ENCODE measurements at places on chromosomes 13 and 19. TPM values are rescaled to one million over a fixed set of nuclear protein-coding genes. Genes with fewer than 3 reads are reported as not detected.
A peak's percentile ranks its signal among the peaks of the same experiment; 100 is the strongest.

DNA sequence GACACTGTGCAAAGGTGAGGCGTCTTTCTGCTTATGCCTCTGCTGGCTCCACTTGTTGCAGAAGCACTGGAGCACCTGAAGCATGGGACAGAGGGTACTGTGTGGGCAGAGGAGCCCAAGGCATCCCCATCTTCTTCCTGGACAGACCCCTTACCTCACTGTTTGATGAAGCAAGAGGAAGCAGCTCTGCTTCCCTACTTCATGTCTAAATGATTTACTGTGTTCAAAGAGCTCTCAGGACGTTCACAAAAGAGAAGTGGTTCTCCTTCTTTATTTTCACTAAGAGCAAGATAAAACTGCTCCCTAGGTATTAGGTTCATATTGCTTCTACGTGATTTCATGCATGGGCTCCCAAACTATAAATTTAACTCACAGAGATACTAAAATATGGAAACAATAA, 1635.4 kb upstream of the SLC10A2 start:
- DNase-seq, result no peak

DNA sequence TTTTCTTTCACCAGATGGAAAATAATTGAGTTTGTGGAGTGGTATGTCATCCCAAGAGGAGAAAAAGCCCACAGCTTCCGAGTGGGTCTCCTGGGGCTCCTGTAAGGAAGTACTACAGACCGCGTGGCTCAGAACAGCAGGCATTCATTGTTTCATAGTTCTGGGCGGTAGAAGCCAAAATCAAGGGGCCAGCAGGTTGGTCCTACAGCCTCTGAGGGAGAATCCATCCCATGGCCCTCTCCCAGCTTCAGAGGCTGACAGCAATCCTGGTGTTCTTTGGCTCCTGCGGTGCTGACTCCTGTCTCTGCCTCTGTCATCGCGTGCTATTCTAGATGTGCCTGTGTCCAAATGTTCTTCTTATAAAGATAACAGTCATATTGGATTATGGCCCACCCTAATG, 362.6 kb downstream of the FGF14 start:
- DNase-seq, result no peak

GRCh38 chr13:107545946-107546502, 669.3 kb downstream of the LIG4 start:
- DNase-seq, result no peak

- DNase-seq, result no peak
Measured at GRCh38 chr13:112635323-112635722, 47.4 kb upstream of the TUBGCP3 start.

DNA sequence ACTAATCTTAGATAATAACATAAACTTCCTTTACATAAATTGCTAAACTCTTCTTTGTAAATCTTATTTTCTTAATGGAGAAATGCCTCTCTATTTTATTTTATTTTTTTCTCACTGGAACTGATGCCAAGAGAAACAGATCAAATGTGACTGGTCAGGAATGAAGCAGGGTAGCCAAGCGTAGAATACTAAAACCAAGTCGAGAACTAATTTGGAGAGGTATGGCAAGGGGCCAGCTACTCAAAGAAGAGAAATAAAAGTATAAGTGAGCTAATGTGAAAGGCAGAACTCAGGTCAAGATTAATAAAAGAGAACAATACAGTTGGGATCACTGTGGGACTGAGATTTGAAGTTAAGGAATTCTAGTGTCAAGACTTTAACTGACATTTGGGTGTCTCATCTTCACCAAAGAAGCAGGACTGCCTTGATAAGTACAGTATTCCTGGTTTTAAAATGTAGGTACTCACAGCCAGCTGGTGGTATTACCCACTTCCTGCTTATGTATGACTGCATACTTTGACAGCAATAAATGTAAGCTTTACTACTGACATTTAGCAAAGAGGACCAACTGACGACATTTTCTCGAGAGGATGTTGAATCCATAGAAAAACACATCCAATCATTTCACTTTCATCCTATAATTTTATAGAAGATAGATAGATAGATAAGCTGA, 1192.2 kb downstream of the EFNB2 start:
- no peak for DNase-seq

DNA sequence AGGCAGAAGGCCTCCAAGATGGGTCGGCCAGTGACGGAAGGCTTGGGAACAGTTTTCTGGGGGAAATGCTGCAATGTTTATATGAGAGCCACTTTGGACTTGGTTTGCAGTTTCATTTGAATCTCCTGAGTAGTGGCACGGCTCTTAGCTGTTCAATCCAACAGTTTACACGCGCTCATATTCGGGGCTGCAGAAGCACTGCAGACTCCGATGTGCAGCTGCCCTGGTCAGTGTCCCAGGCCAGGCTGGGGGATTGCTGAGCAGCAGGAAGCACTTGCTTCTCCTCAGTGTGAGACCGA, 31.7 kb downstream of the CEBPG start:
- DNase-seq, result no peak

- no peak for DNase-seq
Measured at GRCh38 chr19:45103508-45104319, 10.7 kb downstream of the PPP1R37 start.

DNA sequence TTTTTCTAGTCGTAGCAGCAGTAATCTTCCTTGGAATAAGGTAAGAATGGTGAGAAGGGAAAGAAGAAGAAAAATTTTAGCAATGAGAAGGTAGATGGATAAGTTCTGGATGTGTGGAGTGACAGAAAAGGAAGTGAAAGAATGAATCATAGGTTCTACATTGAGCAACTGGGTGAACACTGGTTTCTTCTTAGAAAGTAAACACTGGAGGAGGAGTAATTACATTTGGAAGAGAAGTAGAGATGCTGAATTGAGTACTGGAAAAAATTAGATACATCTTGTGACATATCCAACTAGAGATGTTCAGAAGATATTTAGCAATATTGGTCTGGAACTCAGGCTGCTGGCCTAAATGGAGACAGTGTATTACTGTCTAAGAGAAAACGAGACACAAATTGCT, 148.5 kb downstream of the GPC5 start:
- no peak for DNase-seq

- DNase-seq, result peak; percentile 79
Measured at GRCh38 chr13:113758651-113759524, at the start of gene TMEM255B. TSS of gene TMEM255B (plus strand) at chr13:113759226. CDS start at chr13:113759270, 44 bp downstream.

- DNase-seq, result peak; percentile 13
Measured at GRCh38 chr19:52734331-52734892, 432 bp downstream of the ZNF611 start.

GRCh38 chr19:33988601-33989000, 183.7 kb upstream of the LSM14A start:
- DNase-seq, result no peak

DNA sequence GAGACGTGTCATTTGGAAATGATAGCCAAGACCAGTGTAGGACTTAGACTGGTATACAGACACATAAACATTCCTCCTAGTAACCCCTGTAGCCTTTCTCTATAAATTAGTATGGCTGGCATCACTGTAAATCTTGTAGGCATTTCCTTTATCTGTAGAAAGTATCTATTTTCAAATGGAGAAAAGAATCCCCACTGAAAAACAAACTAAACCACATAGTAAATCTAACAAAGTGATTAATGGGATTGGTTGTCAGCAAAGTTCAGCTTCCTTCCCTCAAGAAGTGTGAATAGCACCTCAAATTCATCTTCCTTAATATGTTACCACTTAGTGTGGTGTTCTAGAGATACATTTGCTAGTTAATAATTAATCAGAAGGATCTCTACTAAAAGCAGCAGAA, 119.4 kb upstream of the NBEA start:
- no peak for DNase-seq

- DNase-seq, result no peak
Measured at GRCh38 chr13:45374917-45375316, 33.9 kb upstream of the TPT1 start.

BRSK1 gene
- 15.1 TPM for polyA plus RNA-seq

PRTN3 gene
- 3.4 TPM for polyA plus RNA-seq

PLPP2 gene
- 5.8 TPM for polyA plus RNA-seq

CYP4F2 gene
- polyA plus RNA-seq, result not detected

RXFP2 gene
- not detected for polyA plus RNA-seq

ALOX5AP gene
- polyA plus RNA-seq, result 5.0 TPM

KISS1R gene
- polyA plus RNA-seq, result 0.11 TPM

C13orf42 gene
- polyA plus RNA-seq, result not detected
